ENCODE measurements at places on chromosomes 11 and 22.

GRCh38 chr11:84250834-84251613 is 964.9 kb upstream of the CCDC90B start:
- DNase-seq = no peak

DNA sequence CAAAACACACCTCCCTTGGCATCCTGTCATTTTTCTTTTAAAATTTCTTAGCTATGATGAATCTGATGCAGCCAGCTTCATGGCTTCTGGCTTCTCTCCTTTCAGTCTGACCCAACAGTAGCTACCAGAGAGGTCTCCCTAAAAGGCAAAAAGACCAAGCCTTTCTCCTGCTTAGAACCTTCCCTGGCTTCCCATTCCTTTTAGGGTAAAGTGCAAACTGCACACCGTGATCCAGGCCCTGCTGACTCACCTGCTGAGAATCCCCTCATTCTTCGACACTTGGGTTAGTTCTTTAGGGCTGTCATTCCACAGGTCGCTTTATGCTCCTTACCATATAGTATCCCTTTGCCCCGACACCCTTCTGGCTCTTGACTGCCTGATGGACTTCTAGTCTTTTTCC is 362.4 kb downstream of the MIAT start:
- no peak for DNase-seq

- no peak for DNase-seq
Observed at GRCh38 chr22:44727148-44727547, 25.1 kb downstream of the PRR5 start.

- DNase-seq = no peak
Observed at GRCh38 chr11:116869610-116870009, 32.2 kb upstream of the APOA1 start.

- DNase-seq = no peak
Observed at GRCh38 chr11:30342736-30343166, 19.8 kb downstream of the ARL14EP start.

DNA sequence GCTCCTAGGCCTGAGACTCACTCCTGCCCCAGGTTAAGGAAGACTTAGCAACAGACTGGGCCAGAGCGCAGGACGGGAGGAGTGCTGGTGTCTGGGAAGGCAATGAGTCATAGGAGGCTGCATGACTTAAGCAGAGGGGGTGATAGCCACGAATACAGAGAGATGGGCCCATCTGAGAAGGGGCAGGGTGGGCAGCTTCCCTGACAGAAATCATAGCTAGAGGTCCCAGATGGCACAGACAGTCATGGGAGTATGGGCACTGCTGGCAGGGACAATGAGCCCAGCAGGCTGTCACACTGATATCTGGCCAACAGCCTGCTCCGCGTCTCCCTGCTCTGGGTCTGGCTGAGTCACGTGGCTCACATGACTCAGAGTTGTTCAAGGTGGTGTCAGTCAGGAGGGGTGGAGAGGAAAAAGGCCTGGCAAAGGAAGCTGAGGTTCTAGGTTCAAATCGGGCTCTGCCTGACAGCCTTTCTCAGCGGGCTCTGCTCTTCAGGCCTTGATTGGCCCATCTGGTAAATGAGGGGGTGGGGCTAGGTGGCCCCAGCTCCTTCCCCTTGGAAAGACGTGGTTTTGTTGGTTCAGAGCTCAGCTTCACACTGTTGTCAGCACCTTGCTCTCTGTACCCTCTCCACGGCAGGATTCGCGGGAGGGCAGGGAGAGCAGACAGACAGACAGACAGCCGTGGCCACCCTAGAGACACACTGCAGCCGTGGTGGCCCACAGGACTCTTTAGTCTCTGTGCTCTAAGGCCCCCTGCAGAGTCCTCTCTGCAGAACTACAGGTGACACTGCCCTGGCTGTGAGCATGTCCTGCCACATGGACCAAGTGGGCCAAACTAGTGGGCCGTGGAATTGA is 47.8 kb downstream of the DBX1 start:
- peak; percentile 92 for DNase-seq
